Activated effector memory CD4-positive, alpha-beta T cell treated with anti-CD3 and anti-CD28 coated beads, Interleukin-2, amount 50 U/mL, for 16 hours (primary cell): ENCODE measurements at places on chromosomes 6 and 20.

DNA sequence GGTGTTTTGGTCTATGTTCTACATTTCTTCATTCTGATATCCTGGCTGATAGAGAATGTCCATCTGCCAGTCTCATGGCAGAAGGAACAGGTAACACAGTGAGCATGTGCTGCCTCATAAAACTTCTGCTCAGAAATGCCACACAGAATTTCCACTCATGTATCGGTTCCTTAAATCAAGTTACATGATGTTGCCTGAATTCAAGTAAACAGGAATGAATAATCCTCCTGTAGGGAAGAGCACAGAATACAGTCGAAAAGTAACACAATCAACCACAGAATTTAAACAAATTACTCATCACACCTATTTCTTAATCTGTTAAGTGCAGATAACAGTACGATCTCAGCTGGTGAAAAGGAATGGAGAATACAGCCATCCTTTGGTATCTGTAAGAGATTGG, 74.7 kb downstream of the FAM217A start:
- no peak for DNase-seq

DNA sequence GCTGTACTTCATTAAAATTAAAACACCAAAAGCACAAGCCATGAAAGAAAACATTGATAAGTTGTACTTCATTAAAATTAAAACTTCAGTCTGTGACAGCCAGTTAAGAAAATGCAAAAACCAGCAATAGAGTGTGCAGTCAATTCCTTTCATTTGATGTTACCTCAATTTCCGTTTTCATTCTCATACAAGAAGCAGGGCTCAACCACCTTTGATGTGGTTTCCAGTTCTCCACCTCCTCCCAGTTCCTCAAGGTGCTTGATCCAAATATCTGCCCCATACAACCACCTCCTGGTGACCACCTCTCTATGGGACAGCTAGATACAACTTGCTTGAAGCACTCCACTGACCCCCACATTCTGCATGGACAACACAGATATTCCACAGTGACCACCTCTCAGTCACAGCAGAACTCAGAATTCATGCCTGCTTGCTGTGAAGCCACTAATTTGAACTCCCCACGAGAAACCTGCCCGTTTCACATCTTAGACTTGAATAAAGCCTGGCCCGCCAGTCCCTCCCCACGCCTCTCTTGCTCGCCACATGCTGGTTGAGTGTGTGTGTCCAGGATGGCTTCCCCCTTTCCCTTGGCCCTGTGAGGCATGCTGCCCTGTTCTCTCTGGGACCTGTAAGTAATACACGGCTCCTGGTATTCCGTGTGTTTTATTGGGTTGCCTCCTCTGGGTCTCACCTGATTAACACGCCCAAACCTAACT, 66.1 kb downstream of the FAM50B start:
- peak; percentile 68 for DNase-seq

- DNase-seq: no peak
Measured at GRCh38 chr6:161318456-161318855, 44.6 kb upstream of the AGPAT4 start.

GRCh38 chr6:113010196-113010989, 663.3 kb downstream of the RFPL4B start:
- no peak for DNase-seq

GRCh38 chr6:82955841-82956240, 109.8 kb downstream of the UBE3D start:
- DNase-seq: no peak

DNA sequence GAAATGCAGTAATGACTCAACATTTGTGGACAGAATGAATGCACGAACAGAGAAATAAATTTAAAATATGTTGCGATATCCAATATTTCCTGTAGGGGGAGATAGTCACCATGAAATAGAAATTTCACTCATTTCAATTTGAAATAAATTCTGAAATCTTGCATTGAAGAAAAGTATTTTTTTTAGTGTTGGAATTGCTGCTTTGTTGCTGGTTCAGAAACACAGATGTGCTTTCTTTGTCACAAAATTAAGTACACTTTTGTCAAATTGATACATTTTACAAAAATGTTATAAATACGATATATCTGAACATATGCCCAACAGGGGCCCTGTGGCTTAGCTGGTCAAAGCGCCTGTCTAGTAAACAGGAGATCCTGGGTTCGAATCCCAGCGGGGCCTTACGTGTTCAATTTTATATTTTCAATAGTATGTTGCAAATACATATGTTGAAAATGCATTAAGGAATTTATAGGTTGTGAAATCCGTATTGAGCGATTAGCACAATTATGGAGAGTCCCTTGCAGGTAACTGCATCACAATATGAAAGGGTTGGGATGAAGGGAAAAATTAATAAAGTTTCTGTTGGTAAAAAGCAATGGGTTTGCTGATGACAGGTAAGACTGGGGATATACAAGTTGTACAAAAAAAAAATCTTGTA, 85.4 kb upstream of the PRSS16 start:
- no peak for DNase-seq

DNA sequence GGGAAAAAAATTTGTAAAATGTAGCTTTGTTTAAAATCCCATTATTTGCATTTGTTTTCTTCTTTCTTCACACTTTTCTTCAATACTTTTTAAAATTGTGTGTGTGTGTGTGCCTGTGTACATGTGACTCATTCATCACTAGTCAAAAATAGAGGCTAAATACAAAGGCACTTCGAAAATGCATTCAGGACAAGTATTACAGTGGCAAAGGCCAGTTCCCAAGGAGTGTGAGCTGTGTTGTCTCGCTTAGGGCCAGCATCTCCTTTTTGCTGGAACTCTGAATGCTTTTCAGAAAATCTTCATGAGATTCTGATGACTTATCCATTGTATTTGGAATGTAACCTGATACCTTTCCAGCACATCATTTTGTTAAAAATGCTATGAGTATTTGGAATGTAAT, 288.5 kb upstream of the CNR1 start:
- no peak for DNase-seq

GRCh38 chr6:150840185-150840584, 25.3 kb upstream of the MTHFD1L start:
- no peak for DNase-seq

DNA sequence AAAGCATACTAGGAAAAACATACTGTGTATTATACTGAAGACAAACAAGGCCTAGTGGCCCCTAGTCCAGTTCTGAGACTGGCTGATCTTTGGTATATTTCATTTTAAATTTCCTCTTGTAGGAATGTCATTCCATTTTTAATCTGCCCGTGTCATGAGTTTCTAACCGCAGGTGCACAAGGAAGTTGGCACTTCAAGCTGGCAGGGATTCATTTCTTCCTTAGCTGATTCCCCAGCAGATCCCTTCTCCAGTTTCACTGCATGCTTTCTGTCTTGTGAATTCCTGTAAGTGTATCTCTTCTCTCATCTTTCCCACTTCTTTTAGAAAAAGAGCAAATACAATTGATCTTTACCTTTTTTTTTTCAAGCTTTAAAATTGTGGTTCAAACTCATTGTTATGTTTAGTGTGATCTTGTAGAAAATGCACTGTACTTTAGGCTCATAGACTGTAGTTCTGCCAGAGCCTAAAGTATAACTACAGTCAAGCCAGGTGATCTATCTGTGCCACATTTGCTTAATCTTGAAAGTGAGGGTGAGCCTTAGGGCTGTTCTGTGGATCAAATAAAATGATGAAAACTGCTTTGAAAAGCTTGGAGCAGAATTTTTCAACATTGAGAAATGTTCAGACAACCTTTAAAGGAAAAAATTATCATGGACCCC, 37.0 kb downstream of the RNF217 start:
- no peak for DNase-seq

- no peak for DNase-seq
Measured at GRCh38 chr6:22153384-22154158, 143.3 kb downstream of the PRL start.

DNA sequence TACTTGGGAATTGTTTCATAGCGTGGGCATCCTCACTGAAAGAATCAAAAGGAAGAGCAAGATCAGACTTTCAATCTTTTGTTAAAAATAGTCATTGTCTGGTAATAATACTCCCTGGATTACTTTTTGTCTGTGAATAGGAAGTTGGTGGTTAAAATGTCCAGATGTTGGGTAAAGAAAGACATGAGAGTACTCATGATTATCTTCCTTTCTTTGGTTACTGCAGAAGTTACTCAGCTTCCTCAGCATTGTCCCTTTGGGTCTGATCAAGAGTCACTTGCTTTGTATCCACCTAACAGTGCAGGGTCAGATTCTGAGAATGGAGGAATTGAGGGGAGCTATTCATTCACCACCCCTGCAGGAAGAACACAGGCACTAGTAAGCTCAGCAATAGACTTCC, 54.6 kb downstream of the RIN2 start:
- DNase-seq: no peak

- DNase-seq: no peak
Measured at GRCh38 chr6:5936140-5936539, 70.6 kb downstream of the NRN1 start.

GRCh38 chr6:117448732-117449485, 23.2 kb upstream of the ROS1 start:
- DNase-seq: no peak

DNA sequence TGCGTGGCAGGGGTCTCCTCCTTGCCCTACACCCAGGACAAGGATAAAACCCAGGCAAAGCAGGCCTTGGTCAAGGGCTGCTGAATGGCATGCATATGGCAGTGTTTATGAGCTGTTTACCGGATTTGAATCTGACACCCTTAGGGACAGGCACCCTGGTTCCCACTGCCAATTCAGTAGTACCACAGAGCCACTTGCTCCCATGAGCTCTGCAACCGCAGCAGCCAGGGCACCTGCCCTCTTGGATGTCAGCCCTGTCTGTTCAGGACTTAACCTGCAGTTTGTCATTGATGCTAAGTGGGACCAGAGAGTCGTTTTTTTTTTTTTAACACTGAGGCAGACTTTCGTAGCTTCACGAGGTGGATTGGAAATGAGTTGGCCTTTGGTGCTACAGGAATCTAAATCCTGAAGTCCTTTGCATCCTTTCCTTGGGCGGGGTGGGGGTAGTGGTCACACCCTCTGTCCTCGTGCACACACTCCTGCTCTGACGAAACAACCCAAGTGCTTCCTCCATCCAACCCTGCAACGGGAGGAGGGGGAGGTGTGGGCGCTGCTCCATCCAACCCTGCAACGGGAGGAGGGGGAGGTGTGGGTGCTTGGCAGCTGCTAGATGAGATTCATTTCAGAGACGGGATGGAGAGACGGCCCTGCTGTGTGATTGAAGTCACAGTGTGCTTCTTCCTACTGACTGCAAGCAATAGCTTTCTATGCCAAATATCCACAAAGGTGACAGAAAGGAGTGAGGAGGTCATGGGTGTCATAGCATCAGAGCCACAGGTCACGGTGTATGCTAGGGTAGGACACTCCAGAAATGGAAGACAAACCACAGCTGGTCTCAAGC, 166.5 kb downstream of the SMOC2 start:
- DNase-seq: no peak

GRCh38 chr6:18412644-18413043, 25.5 kb downstream of the RNF144B start:
- no peak for DNase-seq

- DNase-seq: no peak
Measured at GRCh38 chr6:16921399-16922110, 160.3 kb upstream of the ATXN1 start.

DNA sequence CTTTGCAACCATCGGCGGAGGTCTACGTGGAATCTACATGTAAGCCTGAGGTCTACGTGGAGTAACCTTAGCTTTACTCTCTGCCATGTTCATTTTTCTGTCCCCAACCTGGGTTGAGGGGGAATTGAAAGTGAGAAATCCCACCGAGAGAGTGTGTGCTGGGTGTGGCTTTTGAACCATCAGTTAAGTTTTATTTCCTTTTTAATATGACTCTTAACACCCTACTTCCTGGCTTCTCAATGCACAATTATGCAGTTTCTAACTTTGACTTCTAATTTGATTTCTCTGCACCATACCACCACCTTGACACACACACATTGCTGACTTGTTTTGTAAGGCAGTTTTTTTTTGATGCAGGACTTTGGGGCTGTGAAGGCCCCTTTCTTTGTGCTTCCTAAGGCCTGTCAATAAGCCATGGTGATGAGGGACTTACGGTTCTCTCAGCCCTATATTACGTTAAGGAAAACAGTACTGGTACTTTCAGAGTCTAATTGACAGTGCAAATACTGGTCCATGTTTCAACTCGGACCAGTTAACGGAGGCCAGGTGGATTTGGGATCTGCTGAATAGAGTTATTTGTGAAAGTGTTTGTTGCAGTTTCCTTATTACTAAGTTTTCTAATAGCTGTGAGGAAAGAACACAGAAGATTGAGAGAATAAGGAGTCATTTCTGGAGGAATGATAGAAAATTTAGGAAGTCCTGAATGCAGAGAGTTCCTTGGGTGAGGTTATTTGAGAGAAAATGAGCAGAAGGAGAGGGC, 206.5 kb downstream of the JARID2 start:
- DNase-seq: no peak

GRCh38 chr6:12545619-12546409, 170.8 kb upstream of the PHACTR1 start:
- no peak for DNase-seq

DNA sequence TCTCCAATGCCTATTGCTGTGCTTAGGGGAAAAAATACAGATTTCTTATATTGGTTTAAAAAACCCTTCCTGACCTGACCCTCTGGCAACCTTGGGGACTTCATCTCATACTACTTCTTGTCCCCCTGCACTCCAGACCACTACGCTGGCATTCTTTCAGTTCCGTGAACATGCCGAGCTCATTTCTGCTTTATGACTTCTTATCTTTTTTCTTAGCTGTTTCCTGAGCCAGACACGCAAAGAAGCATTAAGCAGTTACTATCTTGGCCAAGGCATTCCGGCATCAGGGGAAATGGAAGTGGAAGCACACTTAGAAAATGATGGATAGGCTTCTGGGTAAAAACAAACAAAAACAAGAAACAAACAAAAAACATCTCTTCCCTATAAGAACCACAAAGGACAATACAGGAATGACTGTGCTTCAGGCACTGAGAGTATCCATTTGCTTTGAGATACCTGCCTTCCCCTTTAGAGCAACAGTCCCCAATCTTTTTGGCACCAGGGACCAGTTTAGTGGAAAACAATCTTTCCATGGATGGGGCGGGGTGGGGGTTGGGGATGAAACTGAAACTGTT, 4.4 kb upstream of the CCDC28A start:
- no peak for DNase-seq

- no peak for DNase-seq
Measured at GRCh38 chr6:136873748-136874147, 48.4 kb upstream of the SLC35D3 start.

DNA sequence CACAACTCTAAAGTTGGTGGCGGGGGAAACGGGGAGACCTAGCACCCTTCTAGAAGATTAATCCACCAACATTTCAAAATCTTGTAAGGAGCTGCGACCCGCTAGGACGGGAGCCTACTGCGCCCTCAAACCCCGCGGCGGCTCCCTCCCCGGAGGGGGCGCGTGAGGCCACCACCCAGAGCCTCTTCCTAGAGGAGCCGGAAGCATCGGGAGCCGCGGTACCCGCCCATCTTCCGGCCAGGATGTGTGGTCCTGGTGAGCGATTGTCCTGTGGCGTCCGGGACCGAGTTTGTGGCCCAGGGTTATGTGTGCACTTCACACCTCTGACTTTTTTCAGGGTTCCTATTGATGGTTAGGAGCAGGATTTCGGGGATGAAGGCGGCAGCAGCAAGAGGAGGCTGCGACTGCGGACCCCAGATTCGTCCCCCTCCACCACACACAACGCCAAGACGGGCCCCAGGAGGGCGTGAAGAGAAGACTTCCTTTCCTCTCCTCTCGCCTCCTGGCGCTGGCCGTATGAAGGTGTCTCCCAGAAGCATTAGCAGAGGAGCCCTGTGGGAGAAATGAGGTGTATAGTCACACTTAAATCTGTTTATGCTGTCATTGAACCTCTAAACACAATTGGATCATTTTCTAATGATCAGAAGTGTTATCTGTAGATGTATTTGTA, 10.7 kb downstream of the ZNF165 start:
- DNase-seq: no peak

- DNase-seq: no peak
Measured at GRCh38 chr6:137808191-137808590, 58.9 kb upstream of the TNFAIP3 start.

GRCh38 chr6:9428421-9429172, 986.3 kb downstream of the TFAP2A start:
- no peak for DNase-seq
